ENCODE measurements at places on chromosomes 3 and 15.
A peak's percentile ranks its signal among the peaks of the same experiment; 100 is the strongest.

- DNase-seq = peak; percentile 25
Measured at GRCh38 chr3:150830094-150830681, 67.2 kb upstream of the SIAH2 start.

DNA sequence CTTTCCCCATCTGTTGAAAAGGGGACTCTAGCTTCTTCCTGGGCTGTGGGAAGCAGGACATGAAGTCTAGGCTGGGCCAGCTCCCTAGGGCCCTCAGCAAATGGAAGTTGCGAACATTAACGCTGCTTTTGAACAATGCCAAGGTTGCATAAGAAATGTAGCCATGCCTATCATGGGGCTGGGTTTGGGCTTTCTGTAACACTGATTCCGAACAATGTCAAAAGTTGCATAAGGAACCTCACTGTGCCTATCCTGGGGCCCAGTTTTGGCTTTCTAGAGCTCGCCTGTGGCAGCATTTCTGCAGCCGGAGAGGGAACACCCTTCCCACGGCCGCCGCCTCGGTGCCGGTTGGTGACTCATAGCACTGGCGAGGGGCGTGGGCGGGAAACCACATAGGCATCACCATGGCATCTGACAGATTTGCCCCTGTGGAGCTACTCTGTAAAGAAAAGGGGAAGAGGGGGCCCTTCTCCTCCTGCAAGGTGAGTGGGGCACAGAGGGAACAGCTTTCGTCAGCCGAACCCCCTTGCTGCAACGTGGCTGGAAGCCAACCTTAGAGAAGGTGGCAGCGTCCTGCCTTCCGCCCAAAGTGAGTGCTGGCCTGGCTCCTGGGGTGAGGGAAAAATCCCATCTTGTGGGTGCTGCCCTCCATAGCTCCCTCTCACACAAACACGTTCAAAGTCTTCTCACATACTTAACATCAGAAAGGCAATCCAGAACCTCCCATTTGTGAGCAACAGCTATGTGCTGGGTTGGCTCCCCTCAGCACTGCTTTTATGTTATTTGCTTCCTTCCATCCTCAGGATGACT, 46.6 kb upstream of the ATP2B2 start:
- peak; percentile 72 for DNase-seq

DNA sequence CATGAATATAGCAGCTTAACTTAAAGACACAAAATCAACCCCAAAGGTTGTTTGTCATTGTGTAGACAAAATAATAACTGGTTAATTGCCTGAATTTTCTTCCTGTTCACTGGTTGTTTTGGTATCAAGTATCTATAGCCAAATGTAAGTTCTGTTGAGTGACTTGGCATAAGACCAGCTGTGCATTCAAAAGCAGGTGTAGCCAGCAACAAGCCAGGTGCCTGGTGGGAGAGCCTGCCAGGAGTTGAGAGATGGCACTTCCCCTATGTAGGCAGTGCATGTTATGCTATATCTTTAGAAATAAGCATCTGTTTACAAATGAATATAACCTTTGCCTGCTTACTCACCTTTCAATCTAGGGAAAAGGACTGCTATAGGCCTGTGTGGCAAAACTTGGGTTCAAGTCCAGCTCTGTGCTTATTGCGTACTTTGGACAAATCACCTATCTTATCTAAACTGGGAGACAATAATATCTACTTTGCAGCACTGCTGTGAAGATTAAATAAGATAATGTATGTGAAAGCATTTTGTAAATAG, 84.9 kb upstream of the TBL1XR1 start:
- DNase-seq = no peak

- no peak for DNase-seq
Measured at GRCh38 chr3:188124184-188124583, 29.8 kb upstream of the LPP start.

DNA sequence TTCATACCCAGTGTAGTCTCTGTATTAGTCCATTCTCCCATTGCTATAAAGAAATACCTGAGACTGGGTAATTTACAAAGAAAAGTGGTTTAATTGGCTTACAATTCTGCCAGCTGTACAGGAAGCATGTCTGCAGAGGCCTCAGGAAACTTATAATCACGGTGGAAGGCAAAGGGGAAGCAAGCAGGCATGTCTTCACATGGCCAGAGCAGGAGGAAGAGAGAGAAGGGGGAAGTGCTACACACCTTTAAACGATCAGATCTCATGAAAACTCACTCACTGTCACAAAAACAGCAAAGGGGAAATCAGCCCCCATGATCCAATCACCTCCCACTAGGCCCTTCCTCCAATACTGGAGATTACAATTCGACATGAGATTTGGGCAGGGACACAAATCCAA, 6.3 kb upstream of the PARP14 start:
- no peak for DNase-seq

- DNase-seq = no peak
Measured at GRCh38 chr15:88126695-88127431, 129.7 kb downstream of the NTRK3 start.

- DNase-seq = peak; percentile 56
Measured at GRCh38 chr15:88624156-88624970, 3.2 kb downstream of the AEN start.

DNA sequence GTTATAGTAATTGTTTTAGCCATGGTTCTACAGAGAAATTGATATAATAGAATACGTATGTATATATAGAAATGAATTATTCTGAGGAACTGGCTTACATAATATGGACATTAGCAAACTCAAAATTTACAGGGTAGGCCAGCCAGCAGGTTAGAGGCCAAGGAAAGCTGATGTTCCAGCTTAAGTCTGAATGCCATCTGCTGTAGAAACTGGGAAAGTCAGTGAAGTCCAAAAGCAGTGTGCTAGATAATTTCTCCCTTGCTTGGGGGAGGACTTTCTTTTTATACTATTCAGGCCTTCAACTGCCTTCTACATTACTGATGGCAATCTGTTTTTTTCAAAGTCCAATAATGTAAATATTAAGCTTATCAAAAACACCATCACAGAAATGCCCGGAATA, 1174.7 kb downstream of the ZPLD1 start:
- DNase-seq = peak; percentile 7

GRCh38 chr3:119570229-119570628, 9.1 kb upstream of the ADPRH start:
- DNase-seq = no peak

DNA sequence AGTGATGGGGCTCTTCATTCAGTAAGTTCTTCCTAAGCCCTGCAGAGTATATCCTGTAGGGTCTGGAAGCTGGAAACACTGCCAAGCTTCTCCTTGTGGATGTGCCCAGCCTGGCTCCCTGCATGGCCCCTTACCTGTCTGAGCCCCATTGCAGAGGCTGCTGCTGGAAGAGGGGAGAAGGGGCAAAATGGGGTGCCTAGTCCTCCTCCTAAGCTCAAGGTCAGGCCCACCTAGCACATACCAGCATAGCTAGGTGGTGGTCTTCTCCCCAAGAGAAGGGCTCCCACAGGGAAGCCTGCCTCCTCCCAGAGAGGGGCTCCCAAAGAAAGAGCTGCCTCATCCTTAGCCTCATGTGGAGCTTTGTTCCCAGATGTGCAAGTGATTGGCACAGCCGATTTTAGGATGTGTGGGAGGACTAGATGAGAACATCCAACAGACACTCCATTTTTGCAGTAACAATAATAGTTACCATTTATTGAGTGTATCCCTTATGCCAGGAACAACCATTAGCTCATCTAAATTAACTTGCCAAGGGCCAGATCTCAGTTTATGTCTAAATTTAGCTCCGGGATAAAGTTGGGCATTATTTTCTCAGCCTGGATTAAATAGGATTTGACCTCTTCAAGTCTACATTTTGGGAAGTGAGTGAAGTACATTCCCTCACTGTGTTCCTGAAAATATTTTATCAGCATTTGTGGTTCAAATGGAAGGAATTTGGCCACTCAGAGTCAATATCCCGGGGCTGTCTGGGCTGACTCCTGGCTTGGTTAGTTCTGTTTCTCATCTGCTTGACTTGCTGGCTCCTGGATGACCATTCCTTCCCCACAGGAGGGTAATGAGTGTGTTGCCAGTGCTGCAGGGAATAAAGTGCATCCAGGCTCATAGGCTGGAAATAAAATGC, 291.1 kb upstream of the ROPN1 start:
- no peak for DNase-seq

Data from A673 (cell line).